ENCODE measurements at places on chromosomes 5 and 9.

DNA sequence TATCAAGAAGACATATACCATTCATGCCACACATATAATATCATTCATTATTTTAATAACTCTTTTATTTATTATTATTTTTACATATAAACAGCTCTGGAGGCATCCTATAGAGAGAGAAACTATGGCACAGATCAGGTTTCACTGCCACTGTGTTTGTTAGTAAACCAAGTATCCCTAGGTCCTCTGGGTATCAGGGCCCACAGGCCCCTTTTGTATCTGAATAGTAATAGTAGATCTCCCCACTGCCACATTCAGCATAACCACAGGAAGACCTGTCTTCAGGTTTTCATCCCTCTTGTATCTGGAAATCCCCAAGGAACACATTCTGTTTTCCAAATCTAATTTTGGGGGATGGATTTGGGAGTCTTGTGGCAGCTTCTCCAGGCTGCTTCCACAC is 94.0 kb downstream of the SPATA31D1 start:
- no peak for DNase-seq

DNA sequence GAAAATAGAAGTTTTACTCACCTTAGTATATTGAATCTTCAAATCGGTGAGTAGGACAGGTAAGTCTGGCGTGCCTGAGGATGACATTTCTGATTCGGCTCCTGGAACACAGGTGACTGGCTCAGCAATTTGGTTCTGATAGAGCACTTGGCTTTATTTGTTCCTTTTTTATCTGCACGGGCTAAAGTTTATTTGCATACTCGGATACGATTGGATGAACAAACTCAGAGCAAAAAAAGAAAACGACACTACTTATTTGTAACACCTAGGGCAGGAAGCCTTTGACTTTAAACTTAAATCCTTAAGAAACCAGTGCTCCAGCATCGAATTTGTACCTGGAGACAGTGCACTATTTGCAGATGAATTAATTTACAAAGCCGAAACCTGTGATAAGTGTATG is at the start of gene ALDH1A1:
Gene ALDH1A1 (minus strand): TSS at position 140 of the 400 bp plus-strand sequence. CDS start 53 bp downstream, at position 87.
- no peak for DNase-seq

- no peak for DNase-seq
These were observed 9.9 kb upstream of the ANGPTL2 start for GRCh38 chr9:127132375-127132774.

GRCh38 chr5:64180661-64181343 is 15.2 kb downstream of the RNF180 start:
- DNase-seq = no peak

GRCh38 chr5:35856765-35857351 is at the start of gene IL7R:
Gene IL7R, plus strand, starts transcription at chr5:35856891. Its CDS starts 87 bp downstream, at chr5:35856978.
- no peak for DNase-seq

DNA sequence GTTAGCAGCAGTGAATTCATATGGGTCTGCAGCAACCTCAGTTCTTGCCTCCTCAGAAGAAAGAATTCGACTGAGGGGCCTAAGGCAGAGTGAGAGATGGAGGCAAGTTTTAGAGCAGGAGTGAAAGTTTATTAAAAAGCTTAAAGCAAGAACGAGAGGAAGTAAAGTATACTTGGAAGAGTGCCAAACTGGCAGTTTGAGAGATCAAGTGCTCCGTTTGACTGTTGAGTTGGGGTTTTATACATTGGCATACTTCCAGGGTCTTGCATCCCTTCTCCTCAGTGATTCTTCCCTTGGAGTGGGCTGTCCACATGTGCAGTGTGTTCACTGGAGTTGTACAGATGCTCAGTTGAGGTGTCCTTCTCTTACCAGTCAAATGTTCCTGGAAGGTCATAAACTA is 203.6 kb downstream of the SPATA31D1 start:
- DNase-seq = no peak

DNA sequence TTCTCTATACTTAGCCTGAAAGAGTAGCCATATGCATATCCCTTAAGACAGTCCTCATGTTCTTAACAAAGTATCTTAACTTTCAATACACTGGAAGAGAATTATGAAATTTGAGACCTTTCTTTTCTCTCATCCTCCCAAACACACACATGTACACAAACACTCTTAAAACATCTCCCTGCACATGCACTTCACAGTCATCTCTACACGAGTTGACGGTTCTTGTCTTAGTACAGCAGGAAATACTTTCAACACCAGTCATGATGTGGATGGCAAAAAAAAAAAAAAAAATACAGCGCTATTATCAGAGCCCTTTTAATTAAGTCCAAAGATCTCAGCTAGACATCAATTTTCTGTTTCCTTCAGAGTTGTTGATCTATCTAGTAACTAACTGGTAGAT is 43.6 kb upstream of the PCSK1 start:
- DNase-seq = no peak

GRCh38 chr5:43155394-43156096 is 34.8 kb downstream of the ZNF131 start:
- no peak for DNase-seq

- DNase-seq = no peak
These were observed 52.6 kb downstream of the GNA14 start for GRCh38 chr9:77595426-77596095.

- peak; percentile 74 for DNase-seq
These were observed 9.7 kb downstream of the TIGD6 start for GRCh38 chr5:149990518-149991376.

- DNase-seq = no peak
These were observed 150.2 kb upstream of the KLF9 start for GRCh38 chr9:70564468-70565335.

GRCh38 chr5:133496631-133497030 is 115.7 kb downstream of the FSTL4 start:
- no peak for DNase-seq

GRCh38 chr5:2658881-2659470 is 92.5 kb downstream of the IRX2 start:
- DNase-seq = no peak

GRCh38 chr5:146425023-146425422 is 22.1 kb upstream of the TCERG1 start:
- DNase-seq = no peak

- no peak for DNase-seq
These were observed 27.7 kb downstream of the ARHGEF37 start for GRCh38 chr5:149608936-149609545.

GRCh38 chr5:96718635-96719077 is 56.5 kb downstream of the CAST start:
- peak; percentile 57 for DNase-seq

DNA sequence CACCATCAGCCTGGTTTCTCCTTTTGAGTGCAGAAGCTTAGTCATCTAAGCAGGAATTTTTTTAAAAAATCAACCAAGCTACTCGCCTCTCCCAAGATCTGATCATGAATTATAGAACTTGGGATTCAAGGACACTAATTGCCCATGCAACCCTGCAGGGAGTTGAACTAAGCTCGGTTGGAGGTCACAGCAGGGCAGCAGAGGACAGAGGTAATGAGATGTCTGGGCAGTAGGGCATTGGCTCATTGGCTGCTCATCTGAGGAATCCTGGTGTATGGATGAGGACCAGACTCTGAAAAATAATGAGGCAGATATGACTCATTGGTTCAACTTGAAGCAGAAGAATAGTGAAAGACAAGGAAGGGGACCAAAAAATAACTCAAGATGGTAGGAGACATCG is 111.8 kb upstream of the TLE1 start:
- no peak for DNase-seq

GRCh38 chr9:99057665-99058625 is 47.0 kb upstream of the TGFBR1 start:
- no peak for DNase-seq

- DNase-seq = no peak
These were observed 97.6 kb downstream of the NUDT12 start for GRCh38 chr5:103464835-103465484.

- DNase-seq = no peak
These were observed 198.2 kb upstream of the PCSK5 start for GRCh38 chr9:75692309-75692708.

GRCh38 chr9:78472111-78472510 is 175.2 kb downstream of the PSAT1 start:
- no peak for DNase-seq

- DNase-seq = no peak
These were observed 15.8 kb downstream of the CORO2A start for GRCh38 chr9:98176391-98177259.

DNA sequence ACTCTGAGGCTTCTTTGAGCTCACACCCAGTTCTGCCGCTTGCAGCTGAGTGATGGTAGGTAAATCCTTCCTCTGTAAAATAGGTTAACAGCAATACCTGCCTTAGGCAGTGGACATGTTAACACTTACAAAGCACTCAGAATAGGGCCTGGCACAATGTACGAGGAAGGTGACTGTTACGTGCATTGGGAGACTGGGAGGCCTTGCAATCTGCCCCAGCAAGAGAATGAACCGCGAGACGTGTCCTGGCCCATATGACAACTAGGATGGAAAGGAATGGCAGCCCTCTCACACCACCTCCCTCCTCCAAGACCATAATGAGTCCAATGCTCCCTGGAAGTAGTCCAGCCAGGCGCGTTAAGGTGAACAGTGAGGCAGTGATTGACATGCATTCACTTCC is 23.1 kb upstream of the AKNA start:
- no peak for DNase-seq

DNA sequence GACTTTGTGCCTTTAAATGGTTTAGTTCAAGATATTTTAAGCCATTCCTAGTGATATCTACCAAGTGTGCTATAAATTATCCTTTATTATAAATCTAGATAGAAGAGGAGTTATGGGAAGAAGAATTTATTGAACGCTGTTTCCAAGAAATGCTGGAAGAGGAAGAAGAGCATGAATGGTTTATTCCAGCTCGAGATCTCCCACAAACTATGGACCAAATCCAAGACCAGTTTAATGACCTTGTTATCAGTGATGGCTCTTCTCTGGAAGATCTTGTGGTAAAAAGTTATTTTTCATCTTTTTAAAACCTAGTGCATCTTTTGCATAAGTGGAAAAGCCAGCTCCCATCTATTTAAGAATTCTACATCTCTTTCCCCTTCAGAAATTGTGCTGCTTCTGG is 18.6 kb downstream of the SLC23A1 start:
- DNase-seq = no peak

- DNase-seq = peak; percentile 44
These were observed 8.3 kb downstream of the TMEM250 start for GRCh38 chr9:136110082-136111061.

DNA sequence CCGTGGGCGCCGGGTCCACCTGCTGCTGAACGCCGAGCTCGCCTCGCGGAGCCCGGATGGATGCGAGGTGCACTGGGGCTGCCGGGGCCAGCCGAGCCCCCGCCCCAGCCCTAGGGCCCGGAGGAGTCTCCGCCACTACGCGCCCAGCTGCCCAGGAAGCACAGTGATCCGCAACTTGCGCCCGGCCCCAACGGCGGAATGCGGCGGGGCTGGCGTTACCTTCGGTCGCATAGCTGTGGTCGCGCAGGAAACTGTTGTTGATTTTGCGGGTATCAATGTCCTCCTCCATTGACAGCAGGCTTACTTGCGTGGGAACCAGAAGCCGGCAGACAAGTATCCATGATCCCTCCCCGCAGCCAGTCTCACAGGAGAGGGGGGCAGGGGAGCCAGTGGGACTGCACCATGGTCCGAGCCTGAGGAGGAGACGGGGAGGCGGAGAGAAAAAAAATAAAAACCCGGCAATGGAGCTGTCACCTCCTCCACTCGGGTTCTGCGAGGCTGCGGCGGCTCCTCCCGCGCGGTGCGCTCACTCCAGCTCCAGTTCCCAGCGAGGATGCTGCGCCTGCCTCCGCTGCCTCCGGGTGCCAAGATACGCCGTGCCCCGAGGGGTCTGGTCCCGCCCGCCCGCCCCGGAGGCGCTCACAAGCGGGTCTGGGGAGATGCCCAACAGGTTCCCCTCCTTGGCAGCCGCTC is 628 bp downstream of the PPP2R2B start:
- no peak for DNase-seq

DNA sequence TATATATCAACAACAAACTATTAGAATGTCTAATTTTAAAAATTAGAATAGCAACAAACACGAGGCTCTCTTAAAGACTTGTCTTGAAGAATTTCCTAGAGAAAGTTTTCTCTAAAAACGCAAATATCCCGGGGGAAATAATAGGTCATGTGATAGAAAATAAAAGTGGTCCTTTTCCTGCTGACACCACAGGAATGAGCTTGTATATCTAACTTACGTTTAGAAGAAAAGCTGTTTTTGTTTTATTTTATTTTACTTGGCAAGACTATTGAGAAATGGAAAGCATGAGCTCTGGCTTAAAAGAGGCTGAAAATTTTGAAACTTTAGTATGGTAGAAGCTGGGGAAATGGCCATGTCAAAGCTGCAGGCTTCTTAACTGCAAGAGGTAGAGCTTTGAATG is 465.0 kb downstream of the AGTPBP1 start:
- DNase-seq = no peak

GRCh38 chr5:133489632-133490031 is 122.7 kb downstream of the FSTL4 start:
- no peak for DNase-seq

GRCh38 chr5:14667770-14668169 is 3.3 kb downstream of the OTULIN start:
- DNase-seq = no peak

DNA sequence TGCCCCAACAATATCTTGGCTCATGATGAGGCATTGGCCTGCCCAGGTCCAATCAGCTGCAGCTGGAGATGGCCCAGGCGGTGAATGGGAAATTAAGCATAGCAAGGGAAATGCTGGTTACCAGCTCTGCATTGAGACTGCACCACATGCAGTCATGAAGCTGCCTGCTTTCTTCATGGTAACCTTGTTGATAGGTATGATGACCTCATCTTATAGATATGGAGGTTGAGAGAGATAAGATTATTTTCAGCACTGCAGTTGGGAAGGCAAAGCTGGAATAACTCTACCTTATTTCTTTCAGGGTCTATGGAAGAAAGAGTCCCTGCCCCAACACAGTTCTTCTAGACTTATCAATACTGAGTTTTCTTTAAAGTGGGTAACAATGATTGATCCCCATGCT is 180.1 kb downstream of the ICE1 start:
- no peak for DNase-seq

DNA sequence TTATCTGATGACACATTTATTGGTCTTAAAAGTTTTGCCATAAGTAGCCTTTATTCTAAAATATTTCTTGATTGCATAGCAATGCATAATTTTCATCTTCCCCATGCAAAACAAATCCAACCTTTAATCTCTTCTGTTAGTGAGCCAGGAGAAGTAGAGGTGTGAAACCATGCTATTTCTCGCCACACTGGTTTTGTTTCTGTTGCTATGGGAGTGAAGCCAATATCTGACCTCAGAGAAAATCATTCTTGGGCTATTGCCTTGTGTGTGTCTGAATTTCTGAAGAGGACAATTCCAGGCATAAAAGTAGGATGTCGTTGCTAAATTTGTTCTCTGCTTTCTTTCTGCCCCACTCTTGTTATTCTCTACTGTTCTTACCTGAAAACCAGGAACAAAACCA is 183.6 kb downstream of the PTTG1 start:
- no peak for DNase-seq

GRCh38 chr5:113059232-113060040 is 82.8 kb downstream of the DCP2 start:
- DNase-seq = peak; percentile 34

GRCh38 chr5:176787676-176788075 is 22.7 kb upstream of the UNC5A start:
- no peak for DNase-seq

DNA sequence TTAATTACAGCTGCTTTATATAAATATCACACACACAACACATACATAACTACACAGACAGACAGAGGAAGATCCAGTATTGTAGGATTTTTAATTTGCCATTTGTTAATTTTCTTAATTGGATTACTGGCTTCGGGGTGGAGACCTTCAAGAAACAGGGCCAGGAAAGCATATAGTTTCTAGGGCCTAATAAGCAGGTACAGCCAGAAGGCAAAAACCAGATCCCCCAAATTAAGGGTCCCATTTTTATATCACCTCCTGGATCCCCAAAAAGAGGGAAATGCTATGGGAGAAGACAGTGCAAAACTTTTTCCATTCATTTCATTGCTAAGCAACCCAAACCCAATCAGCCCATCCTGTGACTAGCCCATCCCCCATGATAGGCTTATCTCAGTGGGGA is 373.3 kb upstream of the FAM174A start:
- no peak for DNase-seq

Measured in heart right ventricle (tissue), 16 donors.